Pons (tissue), 1 donor: ENCODE measurements at places on chromosomes 11 and 22.
A peak's percentile ranks its signal among the peaks of the same experiment; 100 is the strongest.

- no peak for DNase-seq
Observed at GRCh38 chr11:112961751-112962578, 745 bp downstream of the NCAM1 start.

DNA sequence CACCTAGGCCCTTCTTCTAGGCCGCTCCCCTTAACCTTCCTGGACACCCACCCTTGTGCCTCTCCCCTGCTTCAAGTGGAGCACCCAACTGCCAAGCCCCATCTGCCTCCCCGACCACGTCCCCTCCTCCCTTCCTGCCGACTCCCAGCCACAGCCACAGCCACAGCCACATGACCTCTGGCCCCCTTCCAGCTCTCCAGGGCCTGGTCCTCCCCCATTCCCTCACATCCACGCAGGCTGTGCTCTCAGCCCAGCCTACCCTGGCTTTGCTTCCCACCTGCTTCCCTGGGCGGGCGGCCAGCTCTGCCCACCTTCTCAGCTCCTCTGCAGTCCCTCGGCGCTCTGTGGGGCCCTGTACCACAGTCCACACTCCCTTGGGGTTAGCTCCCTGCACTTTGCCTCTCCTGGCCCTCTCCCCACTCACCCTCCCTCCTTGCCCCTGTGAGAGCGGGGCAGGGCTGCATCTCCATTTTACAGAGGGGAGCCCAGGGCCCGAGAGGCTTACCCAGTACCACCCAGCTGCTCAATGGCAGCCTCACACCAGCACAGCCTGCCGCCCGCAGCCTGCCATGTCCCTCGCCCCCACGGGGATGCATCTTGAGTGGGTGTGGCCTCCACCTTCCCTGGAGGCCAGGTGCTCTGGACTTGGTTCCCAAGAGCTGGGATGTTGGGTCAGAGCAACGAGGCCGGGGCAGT is 20.3 kb downstream of the PARVG start:
- no peak for DNase-seq

GRCh38 chr22:49368976-49369725 is 458.5 kb downstream of the BRD1 start:
- no peak for DNase-seq

DNA sequence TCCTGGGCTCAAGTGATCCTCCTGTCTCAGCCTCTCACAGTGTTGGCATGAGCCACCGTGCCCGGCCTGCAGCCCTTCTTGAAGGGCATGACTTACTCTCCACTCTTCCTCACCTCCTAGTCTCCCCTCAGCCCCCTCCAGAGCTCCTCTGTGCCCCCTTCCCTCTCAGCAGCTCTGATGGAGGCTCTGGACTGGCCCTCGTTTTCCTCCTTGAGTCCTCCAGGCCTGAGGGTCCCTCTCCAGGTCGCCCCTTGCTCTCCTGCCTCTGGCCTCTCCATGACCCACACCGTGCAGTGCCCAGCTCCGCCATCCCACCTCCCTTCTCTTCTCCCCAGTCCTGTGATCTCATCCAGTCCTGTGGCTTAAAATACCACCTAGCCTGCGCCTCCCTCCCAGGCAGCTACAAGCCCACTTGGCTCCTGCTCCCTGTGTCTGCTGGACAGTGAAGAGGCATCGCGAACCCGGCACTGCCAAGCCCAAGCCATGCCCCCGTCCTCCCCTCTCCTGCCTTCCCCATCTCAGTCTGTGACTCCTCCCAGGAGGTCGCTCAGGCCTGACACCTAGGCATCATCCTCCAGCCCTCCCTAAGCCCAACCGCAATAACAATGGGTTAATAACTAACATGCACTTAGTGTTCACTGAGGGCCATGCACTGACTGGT is 11.9 kb downstream of the KCNJ4 start:
- DNase-seq: no peak

DNA sequence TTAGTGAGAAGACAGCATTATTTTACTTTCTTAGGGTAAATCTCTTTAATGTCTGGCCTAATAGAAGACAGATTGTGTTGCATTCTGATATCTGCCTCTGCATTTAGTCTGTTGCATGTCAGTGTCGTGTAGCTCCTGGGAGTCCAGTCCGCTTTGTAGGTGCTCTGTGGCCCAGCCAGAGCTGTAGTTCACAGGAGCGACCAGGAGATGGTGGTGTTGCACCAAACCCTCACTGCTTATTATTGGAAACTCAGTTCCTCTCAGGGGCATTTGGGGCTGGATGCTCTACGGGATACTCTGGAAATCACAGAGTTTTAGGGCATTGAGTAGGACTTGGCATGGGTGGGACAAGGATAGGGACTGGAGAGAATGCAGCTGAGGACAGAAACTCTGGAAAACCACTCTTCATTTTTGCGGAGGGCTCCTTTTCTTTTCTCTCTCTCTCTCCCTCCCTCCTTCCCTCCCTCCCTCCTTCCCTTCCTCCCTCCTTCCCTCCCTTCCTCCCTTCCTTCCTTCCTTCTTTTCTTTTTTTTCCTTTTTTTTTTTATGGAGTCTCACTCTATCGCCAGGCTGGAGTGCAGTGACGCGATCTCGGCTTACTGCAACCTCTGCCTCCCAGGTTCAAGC is 21.7 kb downstream of the MIAT start:
- peak; percentile 72 for DNase-seq

- no peak for DNase-seq
Observed at GRCh38 chr11:131841925-131842635, 471.7 kb downstream of the NTM start.

- DNase-seq: no peak
Observed at GRCh38 chr11:114918286-114918685, 240.0 kb downstream of the NXPE2 start.

DNA sequence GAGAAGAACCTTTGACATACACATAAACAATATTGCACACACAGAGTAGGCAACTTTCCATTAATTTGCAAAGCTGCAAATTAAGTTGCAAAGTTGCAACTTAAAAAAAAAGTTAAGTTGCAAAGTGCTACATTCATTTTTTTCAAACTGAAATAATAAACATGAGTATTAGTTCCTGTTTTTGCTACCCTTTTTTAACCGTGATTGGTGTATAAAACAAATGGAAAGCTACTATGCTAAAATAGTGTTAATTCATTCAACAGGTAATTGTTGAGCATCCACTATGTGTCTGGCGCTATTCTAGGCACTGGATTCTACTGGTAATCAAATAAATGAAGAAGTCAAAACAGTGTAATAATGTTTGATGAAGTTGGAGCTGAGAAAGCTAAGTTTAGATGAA is 8.1 kb downstream of the ZFP91 start:
- no peak for DNase-seq

- DNase-seq: no peak
Observed at GRCh38 chr11:86192519-86193257, 51.9 kb upstream of the EED start.

- peak; percentile 61 for DNase-seq
Observed at GRCh38 chr11:118838905-118839553, 44.7 kb upstream of the CXCR5 start.

DNA sequence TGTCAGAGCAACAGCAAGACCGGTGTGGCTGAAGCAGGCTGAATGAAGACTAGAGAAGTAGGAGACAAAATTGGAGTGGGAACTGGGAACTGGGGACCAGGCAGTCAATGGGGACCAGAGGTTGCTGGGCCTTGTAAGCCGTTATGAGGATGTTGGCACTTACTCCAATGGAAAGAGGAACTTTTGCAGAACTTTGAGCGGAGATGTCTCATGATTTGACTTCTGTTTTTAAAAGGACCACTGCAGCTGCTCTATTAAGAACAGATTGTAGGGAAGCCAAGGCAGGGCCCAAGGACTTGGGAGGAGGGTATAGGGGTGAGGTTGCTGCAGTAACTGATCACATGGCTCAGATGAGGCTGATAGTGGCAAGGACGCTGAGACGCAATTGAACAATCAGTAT is 34.2 kb downstream of the IL18 start:
- peak; percentile 89 for DNase-seq

DNA sequence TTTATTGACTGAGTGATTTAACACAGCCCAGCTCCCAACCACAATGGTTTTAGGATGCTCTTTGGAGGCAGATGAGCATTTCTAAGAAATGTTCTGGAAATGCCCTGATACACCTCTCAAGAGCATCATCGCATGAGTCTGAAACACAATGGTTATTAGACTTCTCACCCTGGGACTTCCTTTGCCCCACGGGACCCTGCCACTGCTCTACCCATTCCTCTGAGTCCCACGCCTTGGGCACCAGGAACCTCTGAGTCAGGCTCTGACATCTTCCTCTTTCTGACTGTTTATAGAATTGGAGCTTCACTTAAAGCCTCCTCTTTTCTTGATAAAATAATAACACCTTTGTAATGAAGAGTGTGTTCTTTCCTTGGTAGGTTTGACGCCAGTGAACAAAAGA is 85.6 kb upstream of the PARVA start:
- no peak for DNase-seq

- peak; percentile 48 for DNase-seq
Observed at GRCh38 chr11:61826930-61827570, 1.1 kb upstream of the FADS2 start.

DNA sequence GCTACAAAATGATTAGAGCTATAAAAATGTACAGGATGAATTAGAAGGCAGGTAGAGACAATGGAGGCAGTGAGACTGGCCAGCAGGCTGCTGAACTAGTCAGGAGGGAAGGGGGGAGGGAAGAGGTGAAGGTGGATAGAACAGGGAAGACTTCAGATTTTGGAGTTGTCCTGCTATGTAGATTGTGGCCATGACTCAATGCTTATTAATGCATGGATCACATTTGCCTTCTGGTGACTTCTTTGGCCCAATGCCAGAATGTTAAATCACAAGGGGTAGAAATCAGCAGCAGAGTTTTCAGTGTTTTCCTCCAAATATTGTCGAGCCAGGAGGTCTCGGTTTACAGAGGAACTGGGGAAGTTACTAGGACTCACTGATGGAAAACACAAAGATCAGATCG is 346.6 kb downstream of the AASDHPPT start:
- no peak for DNase-seq

GRCh38 chr11:44566952-44567875 is 1.8 kb downstream of the CD82 start:
- DNase-seq: no peak
